Activated CD4-positive, CD25-positive, alpha-beta regulatory T cell (primary cell): ENCODE measurements at places on chromosomes 2 and 18.
A peak's percentile ranks its signal among the peaks of the same experiment; 100 is the strongest.

DNA sequence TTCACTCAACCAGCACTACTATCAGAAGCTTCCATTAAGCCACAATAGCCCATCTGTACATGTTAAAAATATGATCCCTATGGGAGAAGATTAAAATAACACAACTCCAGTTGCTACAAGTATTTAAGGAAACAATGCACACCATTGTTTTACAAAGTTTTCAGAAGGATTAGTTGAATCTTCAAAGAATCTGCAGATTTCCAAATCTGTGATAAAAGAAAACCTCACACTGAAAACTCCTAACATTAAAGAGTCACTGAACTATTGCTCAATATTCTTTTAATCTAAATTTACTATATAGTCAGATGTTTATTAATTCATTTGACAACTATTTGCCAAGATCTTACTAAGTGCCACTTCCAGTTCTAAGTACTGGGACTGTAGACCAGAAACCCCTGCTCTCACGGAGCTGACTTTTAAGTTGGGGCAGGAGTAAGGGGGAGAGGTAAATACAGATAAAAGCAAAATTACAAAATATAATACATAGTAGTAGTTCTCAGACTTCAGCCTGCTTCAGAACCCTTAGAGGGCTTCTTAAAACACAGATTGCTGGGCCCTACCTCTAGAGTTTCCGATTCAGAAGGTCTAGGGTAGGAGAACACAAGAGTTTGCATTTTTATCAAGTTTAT is 94.4 kb downstream of the STK39 start:
- DNase-seq: no peak

- DNase-seq: no peak
Observed at GRCh38 chr2:182435754-182436153, 8.9 kb upstream of the PDE1A start.

DNA sequence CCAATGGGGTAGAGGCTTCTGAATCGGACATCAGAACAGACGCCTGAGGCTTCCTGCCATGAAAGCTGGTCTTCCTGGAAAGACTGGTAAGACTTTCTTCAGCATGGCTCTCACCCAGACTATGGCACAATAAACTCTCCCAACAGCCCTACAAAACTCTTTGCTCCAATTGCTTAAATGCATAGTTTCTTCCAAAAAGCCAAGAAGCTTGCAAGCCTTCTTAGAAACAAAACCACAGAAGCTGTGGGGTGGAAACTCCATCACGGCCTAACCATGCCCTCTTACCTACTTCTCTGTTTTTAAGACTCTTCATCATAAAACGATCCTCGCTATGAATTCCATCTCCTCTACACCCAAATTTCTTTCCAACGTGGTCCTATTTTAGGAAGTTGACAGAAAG is 48.2 kb downstream of the PAX8 start:
- DNase-seq: no peak

GRCh38 chr2:74407682-74408081 is 13.7 kb downstream of the C2orf81 start:
- no peak for DNase-seq

DNA sequence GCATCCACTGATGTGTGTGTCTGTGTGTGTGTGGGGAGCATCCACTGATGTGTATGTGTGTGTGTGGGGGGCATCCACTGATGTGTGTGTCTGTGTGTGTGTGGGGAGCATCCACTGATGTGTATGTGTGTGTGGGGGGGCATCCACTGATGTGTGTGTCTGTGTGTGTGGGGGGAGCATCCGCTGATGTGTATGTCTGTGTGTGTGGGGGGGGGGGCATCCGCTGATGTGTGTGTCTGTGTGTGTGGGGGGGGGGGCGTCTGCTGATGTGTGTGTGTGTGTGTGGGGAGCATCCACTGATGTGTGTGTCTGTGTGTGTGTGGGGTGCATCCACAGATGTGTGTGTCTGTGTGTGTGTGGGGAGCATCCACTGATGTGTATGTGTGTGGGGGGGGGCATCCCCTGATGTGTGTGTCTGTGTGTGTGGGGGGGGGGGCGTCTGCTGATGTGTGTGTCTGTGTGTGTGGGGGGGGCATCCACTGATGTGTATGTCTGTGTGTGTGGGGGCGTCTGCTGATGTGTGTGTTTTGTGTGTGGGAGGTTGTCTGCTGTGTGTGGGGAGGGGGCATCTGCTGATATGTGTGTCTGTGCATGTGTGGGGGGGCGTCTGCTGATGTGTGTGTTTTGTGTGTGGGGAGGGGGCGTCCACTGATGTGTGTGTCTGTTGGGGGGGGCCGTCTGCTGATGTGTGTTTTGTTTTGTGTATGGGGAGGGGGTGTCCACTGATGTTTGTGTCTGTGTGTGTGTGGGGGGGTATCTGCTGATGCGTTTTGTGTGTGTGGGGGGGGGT is 125.9 kb downstream of the NFATC1 start:
- no peak for DNase-seq

DNA sequence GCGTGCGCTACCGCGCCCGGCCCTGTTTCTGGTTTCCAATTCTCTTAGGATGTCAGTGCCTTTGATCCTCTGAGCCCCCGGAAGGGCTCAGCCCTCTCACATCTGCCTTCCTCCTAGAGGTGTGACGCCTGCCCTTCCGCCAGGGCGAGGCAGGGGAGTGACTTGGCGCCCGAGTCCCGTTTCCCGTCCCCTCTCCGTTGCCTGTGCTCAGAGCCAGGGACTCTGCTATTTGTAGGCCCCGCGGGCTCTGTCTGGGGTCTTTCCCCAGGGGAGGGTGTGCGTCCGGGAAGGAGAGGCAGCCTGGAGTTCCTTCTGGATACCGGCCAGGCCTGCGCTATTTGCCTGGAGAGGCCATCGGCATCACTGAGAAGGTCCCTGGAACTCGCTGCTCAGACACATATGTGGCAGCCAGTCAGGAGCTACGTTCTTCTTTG is 103.7 kb upstream of the TAF1B start:
- DNase-seq: peak; percentile 30

- no peak for DNase-seq
Observed at GRCh38 chr18:21257386-21257785, 15.4 kb downstream of the GREB1L start.

- DNase-seq: no peak
Observed at GRCh38 chr2:111946294-111947114, 48.1 kb downstream of the MERTK start.

GRCh38 chr2:30446602-30447148 is 371 bp upstream of the LCLAT1 start:
- DNase-seq: no peak

DNA sequence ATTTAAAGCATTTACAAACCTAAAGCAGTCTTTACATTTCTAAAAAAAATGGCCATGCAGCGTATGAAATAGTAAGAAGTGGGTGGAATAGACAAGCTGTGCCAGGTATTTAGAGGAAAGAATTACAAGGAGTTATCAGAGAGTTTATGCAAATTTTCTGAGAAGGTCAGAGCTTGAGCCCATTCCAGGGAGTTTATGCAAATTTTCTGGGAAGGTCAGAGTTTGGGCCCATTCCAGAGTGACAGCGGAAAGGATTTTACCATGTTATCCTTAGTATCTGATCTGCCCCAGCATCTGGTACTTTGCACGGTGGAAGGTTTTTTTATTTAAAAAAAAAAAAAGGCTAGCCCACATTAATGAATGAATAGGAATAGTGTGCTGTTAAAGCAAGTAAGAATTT is 1.4 kb upstream of the DOK6 start:
- no peak for DNase-seq

- no peak for DNase-seq
Observed at GRCh38 chr18:22765896-22766295, 167.2 kb upstream of the RBBP8 start.

- DNase-seq: no peak
Observed at GRCh38 chr2:23684395-23685176, 242.3 kb downstream of the ATAD2B start.

DNA sequence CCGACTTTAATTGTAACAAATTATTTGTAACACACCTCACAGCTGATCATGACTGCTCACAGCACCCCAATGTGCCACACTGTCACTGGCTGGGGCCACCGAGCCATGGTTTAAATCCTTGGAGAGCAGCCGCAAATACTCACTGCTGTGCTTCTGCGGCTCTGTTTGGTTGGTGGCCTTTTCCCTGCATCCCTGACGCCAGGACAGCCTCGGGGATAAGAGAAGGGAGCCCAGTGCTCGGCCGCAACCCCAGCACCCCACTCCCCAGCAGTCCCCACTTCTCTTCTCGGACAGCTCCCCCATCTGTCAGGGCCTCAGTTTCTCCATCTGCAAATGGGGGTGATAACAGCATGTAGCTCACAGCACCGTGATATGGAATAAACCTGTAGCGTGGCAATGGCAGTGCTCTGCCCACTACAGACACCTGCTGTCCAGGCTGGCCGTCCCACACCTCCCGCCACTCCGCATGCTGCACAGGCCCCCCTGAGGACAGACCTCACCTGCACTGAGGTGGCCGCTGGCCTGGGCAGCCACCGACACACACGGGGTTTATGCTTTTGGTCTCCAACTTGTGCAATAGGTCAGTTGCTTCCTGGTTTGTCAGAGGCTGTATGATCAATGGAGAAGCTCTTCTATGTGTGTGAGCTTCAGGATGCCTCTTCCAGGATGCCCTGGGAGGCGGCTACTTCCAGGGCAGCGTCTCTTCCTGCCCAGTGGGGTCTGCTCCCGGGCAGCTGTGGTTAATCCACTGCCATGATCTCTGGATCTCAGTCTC is 87.1 kb downstream of the NDUFA10 start:
- DNase-seq: no peak

- no peak for DNase-seq
Observed at GRCh38 chr2:174535757-174536703, 49.2 kb upstream of the GPR155 start.

- DNase-seq: no peak
Observed at GRCh38 chr2:145715601-145716000, 1195.7 kb upstream of the ZEB2 start.

- no peak for DNase-seq
Observed at GRCh38 chr2:213281156-213281555, 3.1 kb upstream of the SPAG16 start.

DNA sequence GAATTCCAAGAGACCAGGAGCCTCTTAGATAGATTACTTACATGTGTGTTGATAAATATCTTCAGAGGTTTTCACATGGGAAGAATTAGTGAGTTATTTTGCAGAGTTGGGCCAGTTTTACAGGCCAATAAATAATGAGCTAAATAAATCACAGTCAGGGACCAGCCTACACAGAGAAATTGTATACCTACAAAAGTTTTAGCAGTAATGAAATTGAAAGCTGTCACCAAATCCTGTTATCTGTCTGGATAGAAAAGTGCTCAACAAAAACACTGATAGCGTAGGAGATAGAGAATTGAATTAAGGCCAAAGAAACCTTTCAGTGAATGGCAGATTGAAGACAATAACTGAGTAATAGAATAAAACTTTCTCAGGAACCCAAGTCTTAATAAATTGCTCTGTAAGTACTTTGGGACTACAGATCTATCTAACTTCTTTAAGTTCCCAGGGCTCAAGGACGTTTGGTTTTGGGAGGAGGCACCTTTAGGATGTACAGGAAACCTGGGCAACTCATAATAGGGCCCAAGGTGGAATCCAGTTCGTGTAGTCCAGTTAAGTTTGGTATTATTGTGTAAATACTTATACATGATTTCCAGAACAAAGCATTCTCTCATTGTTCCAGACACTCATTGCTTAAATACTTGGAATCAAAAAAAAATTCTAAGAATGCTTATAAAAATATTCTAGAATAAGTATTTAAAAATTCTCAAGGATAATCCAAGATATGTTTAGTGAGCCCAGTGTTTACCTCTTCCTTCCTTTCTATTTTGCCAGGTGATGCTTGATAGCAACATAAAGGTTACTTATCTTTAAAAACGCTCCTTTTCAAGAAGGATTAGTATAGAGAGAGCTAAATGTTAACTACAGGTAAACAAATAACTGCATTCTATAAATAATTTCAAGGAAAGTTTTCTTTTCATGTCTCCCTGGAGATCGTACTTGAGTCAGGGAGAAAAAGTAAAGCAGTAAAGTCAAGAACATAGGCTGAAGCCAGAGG is 134.5 kb downstream of the NCKAP5 start:
- DNase-seq: no peak

DNA sequence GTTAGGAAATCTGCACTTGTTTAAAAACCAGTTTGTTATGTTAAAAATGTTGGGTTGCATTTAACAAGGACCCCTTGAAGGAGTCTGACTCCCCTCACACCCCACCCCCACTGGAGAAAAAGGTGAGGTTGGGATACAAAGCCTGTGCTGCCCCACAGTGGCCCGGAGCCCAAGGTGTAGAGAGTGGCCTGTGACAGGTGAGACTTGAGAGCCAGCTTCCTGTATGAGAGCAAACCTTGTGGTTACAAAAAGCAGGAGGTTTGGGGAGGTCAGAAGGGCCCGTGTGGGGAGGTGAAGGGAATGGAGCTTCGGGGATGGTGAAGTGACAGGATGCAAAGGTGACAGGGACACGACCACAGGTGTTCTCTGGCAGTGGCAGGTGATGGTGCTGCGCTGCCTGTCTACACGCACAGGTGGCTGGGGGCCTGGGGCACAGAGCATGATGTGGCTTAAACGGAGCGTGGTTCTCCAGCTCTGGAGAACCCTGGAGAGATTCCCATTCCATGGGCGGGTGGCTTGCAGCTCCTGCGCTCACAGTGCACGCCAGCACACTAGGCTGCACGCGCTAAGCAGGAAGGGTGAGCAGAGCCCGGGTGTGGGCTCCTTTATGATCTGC is 29.0 kb downstream of the IMPA2 start:
- no peak for DNase-seq

DNA sequence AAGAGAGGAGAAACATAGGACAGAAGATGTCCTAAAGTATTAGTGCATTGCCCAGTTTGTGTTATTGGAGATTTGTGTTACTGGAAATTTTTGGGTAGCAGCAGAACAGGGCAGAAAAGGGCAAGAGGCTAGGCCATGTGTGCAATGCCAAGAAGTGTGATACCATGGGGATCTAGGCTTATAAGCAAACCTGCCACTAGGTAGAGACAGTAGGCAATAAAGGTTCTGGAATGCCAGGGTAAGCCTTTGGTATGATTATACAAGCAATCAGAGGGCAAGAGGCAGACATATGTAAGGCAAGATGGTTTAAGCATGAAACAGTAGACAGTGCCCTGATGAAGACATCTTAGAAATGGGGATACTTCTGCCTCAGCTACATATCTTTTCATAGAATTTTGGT is 12.3 kb upstream of the CERS6 start:
- no peak for DNase-seq

- no peak for DNase-seq
Observed at GRCh38 chr2:83742117-83742782, 716.8 kb downstream of the SUCLG1 start.

GRCh38 chr2:236200378-236200777 is 32.2 kb upstream of the GBX2 start:
- DNase-seq: no peak

DNA sequence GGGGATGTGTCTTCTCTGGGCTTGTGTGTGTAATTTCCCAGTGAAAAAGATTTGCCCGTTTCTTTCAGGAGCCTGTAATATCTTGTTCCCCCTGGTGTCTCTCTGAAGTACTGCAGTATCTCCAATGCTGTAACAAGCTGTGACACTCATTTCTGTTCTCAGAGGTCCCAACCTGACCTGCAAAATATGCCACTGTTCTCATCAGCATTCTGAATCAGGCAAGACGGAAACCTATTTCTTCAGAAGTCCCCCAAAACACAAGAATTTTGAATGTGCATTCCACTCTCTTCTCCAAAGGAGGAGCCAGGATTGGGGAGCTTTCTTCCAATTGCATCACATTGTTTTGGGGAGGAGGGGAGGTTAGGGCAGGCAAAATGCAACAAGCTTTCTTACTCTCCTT is 77.0 kb upstream of the CNGA3 start:
- no peak for DNase-seq

- no peak for DNase-seq
Observed at GRCh38 chr2:136022396-136023146, 37.1 kb upstream of the DARS1 start.
